ENCODE measurements at places on chromosomes 3 and 15.
A peak's percentile ranks its signal among the peaks of the same experiment; 100 is the strongest.

DNA sequence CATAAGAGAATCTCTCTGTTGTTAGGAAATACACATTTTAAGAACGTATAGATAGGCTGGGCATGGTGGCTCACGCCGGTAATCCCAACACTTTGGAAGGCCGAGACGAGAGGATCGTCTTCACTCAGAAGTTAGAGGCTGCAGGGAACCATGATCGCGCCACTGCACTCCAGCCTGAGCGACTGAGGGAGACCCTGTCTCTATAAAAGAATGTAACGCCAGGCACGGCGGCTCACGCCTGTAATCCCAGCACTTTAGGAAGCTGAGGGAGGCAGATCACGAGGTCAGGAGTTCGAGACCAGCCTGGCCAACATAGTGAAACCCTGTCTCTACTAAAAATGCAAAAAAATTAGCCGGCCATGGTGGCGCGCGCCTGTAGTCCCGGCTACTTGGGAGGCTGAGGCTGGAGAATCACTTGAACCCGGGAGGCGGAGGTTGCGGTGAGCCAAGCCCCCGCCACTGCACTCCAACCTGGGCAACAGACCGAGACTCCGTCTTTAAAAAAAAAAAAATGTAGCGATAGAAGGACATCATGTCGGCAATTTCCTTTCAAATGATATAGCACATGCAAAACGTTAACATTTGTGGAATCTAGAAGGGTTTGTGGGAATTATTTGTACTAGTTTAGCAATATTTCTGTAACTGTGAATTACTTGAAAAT is 730 bp upstream of the RPL14 start:
- no peak for DNase-seq

- peak; percentile 81 for DNase-seq
These were observed 8.8 kb upstream of the NPHP3 start for GRCh38 chr3:132730891-132731580.

DNA sequence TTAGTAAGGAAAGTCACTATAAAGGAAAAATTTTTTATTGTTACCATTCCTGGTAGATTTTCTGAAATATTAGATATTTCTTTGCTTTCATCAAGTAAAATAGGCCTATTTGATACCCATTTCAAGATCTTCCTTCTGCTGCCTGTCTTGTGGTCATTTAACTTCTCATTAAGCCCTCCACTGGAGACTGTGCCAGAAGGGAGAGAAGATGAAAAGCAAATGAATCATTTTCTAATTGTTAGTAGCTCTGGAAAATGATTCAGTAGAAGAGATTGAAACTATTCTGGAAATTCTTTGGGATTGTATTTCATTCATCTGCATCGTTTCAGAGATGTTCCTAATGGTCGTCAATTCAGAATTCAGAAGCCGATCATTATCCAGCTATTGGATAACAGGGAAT is 3.2 kb downstream of the KCTD6 start:
- DNase-seq, result no peak

DNA sequence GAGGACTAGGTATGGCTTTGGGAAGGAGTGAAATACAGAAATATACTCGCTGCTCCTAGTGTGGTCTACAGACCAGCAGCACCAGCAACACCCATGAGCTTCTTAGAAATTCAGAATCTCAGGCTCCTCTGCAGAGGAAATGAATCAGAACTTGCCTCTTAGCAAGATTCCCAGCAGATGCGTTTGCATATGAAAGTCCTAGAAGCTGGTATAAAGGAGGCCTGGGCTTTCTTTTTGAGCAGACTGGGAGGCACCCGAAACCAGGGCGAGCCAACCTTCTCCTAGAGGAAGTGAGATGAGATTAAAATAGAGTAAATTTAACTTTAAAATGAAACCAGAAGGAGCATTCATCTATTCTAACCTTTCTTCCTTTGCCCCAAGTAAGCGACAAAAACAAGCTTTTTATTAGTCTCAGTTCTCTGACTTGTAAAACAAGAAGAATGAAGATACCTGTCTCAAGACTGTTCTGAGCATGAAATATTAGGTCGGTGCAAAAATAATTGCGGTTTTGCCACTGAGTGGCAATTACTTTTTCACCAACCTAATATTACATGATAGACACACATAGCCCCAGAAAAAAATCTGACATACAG is 140.0 kb downstream of the PDZRN3 start:
- no peak for DNase-seq

GRCh38 chr3:34109846-34110245 is 311.4 kb downstream of the PDCD6IP start:
- DNase-seq, result no peak

- DNase-seq, result no peak
These were observed 660.0 kb upstream of the CCDC54 start for GRCh38 chr3:106717178-106717780.

GRCh38 chr15:96255599-96255998 is 74.9 kb upstream of the NR2F2 start:
- no peak for DNase-seq

All from OCI-M1 (cell line).